ENCODE measurements at places on chromosomes 16 and 17. TPM values are rescaled to one million over a fixed set of nuclear protein-coding genes. Genes with fewer than 3 reads are reported as not detected.
A peak's percentile ranks its signal among the peaks of the same experiment; 100 is the strongest.

DNA sequence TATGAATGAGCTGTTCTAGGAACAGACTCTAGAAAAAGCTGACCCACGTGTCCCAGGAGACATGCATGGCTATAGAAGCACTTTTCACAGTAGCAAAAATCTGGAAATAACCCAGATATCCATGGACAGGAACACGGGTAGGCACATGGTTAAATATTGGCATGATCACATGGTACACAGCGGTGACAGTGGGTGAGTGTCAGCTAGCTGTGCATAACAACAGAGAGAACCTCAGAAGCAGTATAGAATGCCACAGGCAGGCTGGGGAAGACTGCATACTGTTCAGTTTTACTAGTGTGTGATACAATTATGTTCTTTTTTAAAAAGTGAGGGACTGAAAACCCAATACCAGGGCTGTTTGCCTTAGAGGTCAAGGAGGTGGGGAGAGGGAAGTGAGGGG is 31.4 kb downstream of the EPN2 start:
- DNase-seq, result no peak

DNA sequence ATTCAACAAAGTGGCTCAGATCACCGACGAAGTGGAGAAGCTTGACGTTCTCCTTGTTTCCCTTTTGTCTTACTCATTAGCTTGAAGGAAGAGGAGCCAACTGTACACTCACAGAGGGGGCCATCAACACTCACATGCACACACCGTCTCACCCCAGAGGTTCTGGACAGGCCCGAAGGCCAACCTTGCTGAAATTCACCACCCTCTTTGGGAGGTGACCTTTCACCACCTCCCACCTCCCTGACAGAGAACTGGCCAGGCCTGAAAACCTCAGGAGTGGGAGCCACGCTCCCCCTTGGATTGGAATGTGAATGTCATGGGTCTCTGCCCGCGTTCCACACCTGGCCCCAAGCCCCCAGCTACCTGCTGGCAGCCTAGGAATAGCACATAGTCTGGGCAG is 2.0 kb downstream of the DCXR start:
- no peak for DNase-seq

- no peak for DNase-seq
Observed at GRCh38 chr16:56549744-56550385, 15.0 kb upstream of the MT4 start.

DNA sequence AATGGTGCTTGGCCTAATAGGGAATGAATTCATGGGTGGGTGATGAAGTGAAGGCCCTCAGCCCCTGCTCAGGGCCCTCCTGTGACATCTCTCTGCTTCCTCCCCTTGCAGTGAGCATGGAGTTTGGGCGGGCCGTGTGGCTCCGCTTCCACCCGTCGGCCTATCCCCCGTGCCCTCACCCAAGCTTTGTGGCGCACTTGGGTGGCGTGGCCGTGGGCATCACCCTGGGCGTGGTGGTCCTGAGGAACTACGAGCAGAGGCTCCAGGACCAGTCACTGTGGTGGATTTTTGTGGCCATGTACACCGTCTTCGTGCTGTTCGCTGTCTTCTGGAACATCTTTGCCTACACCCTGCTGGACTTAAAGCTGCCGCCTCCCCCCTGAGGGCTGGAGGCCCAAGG is 21.1 kb downstream of the C17orf75 start:
- no peak for DNase-seq

- DNase-seq, result peak; percentile 59
Observed at GRCh38 chr16:50671644-50672260, 9.4 kb downstream of the SNX20 start.

DNA sequence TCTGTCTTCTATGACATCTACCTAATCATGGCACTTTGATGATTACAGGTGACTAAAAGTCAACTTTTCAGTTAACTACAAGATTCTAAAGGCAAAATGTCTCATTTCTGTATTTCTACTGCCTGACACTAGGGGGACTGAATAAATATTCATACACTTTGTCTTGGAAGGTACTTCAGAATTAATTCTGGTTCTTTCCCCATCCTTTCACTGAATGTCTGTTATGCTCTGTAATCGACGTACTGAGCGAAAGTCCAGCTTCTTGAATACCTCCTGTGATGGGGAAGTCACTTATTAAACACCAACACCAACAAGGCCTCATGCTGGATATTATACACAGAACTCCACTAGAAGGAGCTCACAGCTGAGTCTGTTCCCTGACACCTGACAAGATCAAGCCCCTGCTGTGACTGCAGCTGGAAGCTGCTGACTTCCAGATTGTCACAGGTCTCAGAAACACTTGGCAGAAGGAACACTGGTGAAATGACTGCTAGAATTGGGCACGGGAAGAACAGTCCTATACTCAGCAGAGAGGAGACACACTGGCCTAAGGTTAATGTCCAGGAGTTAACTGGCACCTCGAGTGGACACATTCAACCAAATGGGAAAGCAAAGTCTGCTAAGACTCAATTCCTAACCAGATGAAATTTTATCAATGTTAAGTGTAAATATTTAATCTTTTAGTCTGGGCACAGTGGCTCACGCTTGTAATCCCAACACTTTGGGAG is 31.9 kb downstream of the CMC2 start:
- DNase-seq, result no peak

DNA sequence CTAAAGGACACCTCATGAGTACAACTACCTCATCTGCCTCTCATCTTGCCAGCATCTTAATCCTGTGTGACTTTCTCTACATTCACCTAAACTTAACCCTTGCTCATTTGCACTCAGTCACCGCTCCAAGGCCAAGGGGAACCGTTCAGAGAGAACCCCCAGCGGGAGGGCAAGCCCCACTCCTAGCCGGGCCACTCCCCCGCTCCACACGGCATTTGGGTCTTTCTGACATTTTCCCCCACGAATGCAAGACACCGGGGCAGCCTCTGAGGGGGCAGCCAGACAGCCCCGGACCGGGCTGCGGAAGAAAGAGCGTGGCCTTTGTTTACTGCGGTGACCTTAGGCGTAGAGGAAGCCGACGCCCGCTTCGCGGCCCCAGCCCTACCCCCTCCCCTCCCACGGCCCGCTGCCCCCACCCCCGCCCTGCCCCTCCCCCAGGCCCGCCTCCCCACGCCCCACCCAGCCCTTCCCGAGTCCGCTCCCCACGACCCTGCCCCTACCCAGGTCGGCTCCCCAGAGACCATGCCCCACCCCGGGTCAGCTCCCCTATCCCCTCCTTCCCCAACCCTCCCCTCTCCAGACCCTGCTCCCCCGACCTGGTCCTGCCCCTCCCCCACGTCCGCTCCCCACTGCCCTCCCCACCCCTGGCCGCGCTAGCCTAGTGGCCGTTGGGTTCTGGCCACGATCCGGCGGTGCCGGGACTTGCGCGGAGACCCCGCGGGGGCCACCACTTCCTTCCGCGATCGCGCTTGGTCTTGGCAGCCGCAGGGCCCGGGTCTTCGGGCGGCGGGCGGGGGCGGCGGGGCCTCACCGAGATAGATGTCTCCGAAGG is 789 bp downstream of the CSNK1D start:
- DNase-seq, result no peak

GRCh38 chr16:81526935-81527334 is 82.3 kb downstream of the CMIP start:
- DNase-seq, result peak; percentile 64

GRCh38 chr17:45103269-45103795 is 29.0 kb downstream of the PLCD3 start:
- DNase-seq, result no peak

- DNase-seq, result no peak
Observed at GRCh38 chr17:73788111-73788510, 143.9 kb upstream of the SDK2 start.

DNA sequence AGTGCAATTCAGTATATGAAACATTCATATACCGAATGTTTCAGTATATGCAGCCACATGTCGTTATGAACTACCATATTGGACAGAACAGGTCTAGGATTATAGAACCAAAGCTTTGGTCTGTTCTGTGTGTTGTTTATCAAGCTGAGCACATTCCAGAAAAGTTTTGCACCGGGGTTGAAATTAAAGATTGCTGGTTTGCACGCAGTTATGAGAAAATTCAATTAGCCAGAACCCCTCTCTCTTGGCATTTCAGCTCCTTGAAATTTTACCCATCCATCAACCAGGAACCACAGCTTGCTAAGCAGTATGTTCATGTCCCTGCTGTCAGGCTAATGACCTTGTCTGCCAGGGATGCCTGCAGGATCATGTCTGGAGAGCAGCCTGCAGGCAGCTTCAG is 9.5 kb downstream of the KRT32 start:
- DNase-seq, result no peak

GRCh38 chr16:2328428-2328827 is 12.1 kb downstream of the ABCA3 start:
- no peak for DNase-seq

- DNase-seq, result no peak
Observed at GRCh38 chr16:74811911-74812310, 37.3 kb upstream of the FA2H start.

- no peak for DNase-seq
Observed at GRCh38 chr16:54356391-54356790, 69.8 kb upstream of the IRX3 start.

GRCh38 chr17:9146064-9146463 is 124.8 kb downstream of the NTN1 start:
- DNase-seq, result no peak

GRCh38 chr17:78781104-78781892 is 775 bp downstream of the CYTH1 start:
- DNase-seq, result peak; percentile 43

DNA sequence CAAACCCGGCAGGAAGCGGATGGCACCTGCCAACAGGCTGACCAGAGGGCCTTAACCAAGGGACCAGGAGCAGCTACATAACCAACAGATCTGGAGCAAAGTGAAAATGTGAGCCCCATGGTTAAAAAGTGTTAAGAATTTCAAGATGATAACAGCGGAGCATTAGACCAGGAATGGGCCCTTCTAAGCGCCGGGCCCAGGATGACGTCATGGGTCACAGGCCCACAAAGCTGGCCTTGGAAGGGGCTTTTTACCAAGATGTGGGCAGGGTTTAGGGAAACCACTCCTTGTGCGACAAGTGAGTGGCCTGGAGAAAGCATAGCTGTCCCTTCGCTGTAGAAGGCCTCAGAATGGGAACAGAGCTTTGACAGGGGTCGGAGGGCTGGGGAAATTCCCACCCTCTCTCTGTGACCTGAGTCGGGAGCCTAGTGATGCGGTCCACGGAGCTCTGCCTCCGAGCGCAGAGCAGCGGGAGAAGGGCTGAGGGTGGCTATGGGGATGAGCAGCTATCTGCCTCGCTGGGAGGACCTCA is 84.4 kb upstream of the RPL38 start:
- DNase-seq, result no peak

DNA sequence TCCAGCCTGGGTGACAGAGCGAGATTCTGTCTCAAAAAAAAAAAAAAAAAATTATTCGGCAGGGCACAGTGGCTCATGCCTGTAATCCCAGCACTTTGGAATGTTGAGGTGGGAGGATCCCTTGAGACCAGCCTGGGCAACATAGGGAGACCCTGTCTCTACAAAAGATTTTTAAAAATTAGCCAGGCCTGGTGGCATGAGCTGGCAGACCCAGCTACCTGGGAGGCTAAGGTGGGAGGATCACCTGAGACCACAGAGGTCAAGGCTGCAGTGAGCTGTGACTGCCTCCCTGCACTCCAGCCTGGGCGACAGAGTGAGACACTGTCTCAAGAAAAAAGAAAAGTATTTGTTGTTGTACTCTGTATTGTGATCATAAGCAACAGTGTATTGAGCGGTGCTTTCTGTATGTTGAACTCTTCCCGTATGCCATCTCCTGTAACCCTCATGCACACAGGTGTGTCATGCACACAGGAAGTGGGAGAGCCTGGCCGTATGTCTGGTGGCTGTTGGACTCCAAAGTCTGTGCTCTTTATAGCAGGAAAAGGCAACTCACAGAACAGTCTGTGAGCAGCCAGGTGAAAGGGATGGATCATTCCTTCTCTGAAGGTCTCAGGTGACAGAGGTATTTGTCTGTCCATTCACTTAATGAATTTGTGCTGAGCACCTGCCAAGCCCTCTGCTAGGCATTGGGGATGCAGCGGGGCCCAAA is 17.1 kb downstream of the CDH1 start:
- peak; percentile 70 for DNase-seq

DNA sequence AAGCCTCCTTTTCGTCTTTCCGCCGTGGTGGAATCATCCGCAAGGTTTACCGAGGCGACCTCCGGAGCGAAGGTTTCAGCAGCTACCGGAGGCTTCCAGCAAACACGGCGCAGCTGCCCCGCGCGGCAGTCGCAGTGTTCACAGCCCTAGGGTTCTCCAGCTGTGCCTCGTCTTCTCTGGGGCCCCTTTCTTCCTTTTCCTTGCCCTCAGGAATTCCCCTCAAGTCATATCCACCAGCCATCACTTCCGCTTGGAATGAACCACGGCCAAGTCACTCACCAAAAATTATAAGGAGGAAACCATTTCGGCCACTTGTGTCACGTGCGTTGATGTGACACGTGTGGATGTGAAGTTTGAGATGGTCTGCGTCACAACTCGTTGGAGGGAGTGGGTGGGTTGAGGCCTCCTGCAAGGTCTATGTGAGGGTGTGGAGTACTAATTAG is 636 bp upstream of the ERN1 start:
- no peak for DNase-seq

The CMTM2 gene
- 0.95 TPM for total RNA-seq

The YBX2 gene
- total RNA-seq, result 0.24 TPM

The EVPLL gene
- 1.4 TPM for total RNA-seq

The MPHOSPH6 gene
- 40.4 TPM for total RNA-seq

The MYH1 gene
- total RNA-seq, result not detected

The KRT33A gene
- not detected for total RNA-seq

All from Calu3 (cell line).